Spleen (tissue), 13 donors: ENCODE measurements at places on chromosomes 2 and 18.

DNA sequence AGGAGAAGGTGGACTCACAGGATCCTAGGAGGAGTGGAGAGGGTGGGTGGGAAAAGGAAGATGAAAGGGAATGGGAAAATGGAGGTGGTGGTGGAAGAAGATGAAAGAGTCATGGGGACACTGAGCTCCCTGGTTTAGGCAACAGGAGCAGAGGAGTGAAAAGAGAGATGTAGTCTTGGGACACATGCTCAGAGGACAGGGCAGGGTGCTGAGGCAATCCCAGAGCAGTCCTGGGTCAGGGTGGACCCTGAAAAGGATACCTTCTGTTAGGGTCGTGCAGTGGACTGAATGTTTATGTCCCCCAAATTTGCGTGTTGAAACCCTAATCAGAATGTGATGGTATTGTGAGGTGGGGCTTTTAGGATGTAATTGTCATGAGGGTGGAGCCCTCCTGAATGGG is 37.9 kb downstream of the SUCLG1 start:
- no peak for DNase-seq

- peak; percentile 53 for DNase-seq
Observed at GRCh38 chr2:108910011-108910431, 79.0 kb downstream of the EDAR start.

- no peak for DNase-seq
Observed at GRCh38 chr2:179675435-179675834, 186.0 kb downstream of the ZNF385B start.

GRCh38 chr18:6397931-6398566 is 16.7 kb downstream of the L3MBTL4 start:
- no peak for DNase-seq

- no peak for DNase-seq
Observed at GRCh38 chr2:205848601-205849000, 166.3 kb downstream of the NRP2 start.
